ENCODE measurements at places on chromosomes 2 and 18. TPM values are rescaled to one million over a fixed set of nuclear protein-coding genes. Genes with fewer than 3 reads are reported as not detected.

- no peaks in the 10 kb centered on the region for H3K4me1 ChIP-seq
- DNase-seq = no peak
- H3K36me3 ChIP-seq = no peaks in the 10 kb centered on the region
Observed at GRCh38 chr18:77167251-77167650, 34.7 kb upstream of the MBP start.

Gene OTOS
- polyA plus RNA-seq = not detected

Gene INPP5D
- polyA plus RNA-seq = 14.9 TPM

DNA sequence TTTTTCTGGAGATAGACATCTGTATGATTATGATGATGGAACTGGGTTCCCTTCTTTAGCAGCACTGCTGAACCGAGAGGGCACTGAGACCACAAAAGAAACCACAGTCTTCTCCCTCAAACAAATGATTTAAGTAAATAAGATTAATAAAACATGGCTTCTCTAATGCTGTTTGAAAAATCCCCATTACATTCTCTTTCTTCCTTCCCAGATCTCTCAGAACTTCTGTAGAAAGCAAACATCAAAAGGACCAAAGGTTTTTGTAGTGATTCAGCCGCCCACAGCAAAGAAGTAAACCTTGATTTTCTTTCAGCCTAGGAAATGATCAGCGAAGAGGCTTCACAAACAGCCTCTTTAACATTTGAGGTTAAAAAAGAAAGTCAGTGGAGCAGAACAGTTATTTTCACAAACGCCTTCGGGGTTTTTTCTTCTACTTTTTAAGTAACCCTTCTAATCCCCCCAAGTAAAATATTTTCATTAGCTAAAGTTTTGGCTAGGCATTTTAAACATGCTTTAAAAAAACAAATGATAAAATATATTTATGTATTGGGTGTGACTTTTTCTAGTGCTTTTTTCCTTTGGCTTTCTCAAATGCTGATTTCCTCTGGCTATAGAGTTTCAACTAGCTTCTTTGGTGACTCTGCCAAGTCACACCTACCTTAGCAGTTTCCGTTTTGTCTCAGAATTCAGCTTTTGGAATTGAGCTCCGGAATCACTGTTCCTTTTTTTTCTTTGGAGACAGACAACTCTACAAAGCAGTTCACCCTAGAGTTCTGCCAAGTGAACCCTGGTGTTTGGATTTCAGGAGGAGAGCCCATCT is 89.6 kb downstream of the UPP2 start:
- H3K27me3 ChIP-seq = no peaks in the 10 kb centered on the region
- no peaks in the 10 kb centered on the region for H3K36me3 ChIP-seq
- no peak for DNase-seq
- no peak overlapping the region for H3K4me3 ChIP-seq
- peak overlapping the region; percentile 3 for H3K27ac ChIP-seq

GRCh38 chr2:115165529-115166109 is 723.2 kb downstream of the DPP10 start:
- peaks cover 25% of the 10 kb centered on the region for H3K27me3 ChIP-seq
- no peak overlapping the region for H3K4me3 ChIP-seq
- H3K4me1 ChIP-seq = no peaks in the 10 kb centered on the region
- H3K27ac ChIP-seq = no peak overlapping the region
- DNase-seq = peak; percentile 53
- H3K36me3 ChIP-seq = no peaks in the 10 kb centered on the region

DNA sequence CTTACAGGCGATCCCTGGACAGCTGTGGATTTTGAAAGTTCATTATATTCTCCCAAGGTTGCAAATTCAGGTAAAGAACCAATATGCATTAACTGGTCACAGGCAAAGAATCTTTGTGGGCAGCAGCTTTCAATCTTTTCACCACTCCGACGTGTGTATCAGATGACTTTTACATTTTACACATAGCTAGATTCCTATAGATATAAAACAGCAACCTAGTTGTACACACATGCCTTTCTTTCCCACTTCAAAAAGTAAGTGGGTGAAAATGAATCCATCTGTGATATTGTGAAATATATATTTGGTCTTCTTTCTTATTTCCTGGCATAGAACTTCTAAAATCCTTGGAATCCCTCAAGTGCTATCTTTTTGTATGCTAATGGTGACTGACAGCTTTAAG is 72.5 kb downstream of the SCG2 start:
- H3K36me3 ChIP-seq = no peaks in the 10 kb centered on the region
- no peaks in the 10 kb centered on the region for H3K4me1 ChIP-seq
- H3K27ac ChIP-seq = no peak overlapping the region
- H3K27me3 ChIP-seq = no peaks in the 10 kb centered on the region
- no peak overlapping the region for H3K4me3 ChIP-seq

GRCh38 chr2:129400826-129401225 is 578.6 kb upstream of the RAB6C start:
- no peak overlapping the region for H3K27ac ChIP-seq
- no peaks in the 10 kb centered on the region for H3K36me3 ChIP-seq
- no peaks in the 10 kb centered on the region for H3K27me3 ChIP-seq
- H3K4me3 ChIP-seq = no peak overlapping the region

DNA sequence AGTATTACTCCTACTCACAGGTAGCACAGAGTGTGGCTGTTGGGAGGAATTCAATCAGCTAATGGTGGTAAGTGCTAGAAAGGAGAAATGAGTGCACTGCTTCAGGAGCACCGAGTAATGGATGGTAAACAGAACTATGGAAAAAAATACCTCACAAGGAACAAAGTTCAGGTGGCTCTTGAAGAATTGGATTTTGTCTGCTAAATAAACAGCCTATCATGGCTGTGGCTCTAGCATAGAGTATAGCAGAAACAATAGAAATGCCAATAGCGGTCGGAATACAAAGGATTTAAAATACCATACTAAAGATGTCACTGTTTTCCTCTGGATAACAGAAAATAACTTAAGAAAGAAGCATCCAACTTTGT is 482.5 kb downstream of the NUP35 start:
- no peak overlapping the region for H3K4me3 ChIP-seq
- no peaks in the 10 kb centered on the region for H3K27me3 ChIP-seq
- no peaks in the 10 kb centered on the region for H3K4me1 ChIP-seq
- H3K27ac ChIP-seq = no peak overlapping the region
- no peak for DNase-seq
- H3K36me3 ChIP-seq = no peaks in the 10 kb centered on the region

Measured in left lung (tissue), 14 donors.